IPS-NIHi11 (cell line): ENCODE measurements at places on chromosomes 3 and 15.

DNA sequence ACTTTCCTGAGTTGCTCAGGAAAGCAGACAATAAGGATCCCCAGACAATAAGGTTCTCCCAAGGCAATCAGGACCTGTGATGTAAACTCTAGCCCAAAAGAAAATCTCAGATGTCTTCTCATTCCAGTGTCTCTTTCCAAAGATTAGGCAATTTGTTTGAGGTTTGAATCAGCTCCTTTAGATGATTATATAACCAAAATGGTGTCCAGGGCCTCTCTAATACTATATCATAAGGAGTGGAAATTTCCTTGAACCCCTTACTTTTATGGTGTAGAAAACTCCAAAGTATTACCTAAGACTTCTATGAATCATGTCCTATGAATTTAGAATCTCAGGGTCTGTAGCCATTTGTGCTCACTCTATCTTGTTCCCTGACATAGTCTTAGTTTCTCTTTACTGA, 65.9 kb downstream of the GPR176 start:
- no peak for DNase-seq

- DNase-seq, result no peak
These were observed 58.8 kb downstream of the CFAP20DC start for GRCh38 chr3:58991026-58991425.

DNA sequence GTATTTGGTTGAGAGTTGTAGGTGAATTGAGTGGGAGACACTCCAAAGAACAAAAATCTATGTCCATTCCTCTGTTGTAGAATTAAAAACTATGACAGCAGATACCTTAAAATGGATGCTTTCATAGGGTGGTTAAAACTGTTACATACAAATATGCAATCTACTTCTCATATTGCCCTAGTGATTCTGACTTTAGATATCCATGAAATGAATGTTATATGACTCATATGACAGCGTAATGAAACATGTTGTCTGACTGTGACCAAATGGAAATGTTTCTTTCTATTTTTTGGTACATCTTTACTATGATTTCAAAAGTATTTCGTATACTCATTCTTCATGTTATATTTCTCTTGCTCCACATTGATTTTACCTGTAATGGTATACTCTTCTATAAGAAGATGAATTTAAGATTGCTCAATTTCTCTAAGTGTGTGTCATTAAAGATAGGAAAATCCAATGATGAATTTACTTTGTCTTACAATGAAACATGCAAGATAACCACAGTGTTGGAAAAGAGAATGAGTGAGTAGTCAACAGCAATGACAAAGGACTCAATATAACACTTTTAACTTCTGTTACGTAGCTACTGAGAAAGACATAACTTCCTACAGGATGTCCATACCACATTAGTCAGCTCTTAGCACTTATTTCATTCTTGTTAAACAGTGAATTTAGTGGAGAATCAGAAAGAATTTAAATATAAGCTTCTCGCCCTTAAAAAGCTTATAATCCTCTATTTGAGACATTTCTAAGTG, 79.3 kb upstream of the LSAMP start:
- no peak for DNase-seq

DNA sequence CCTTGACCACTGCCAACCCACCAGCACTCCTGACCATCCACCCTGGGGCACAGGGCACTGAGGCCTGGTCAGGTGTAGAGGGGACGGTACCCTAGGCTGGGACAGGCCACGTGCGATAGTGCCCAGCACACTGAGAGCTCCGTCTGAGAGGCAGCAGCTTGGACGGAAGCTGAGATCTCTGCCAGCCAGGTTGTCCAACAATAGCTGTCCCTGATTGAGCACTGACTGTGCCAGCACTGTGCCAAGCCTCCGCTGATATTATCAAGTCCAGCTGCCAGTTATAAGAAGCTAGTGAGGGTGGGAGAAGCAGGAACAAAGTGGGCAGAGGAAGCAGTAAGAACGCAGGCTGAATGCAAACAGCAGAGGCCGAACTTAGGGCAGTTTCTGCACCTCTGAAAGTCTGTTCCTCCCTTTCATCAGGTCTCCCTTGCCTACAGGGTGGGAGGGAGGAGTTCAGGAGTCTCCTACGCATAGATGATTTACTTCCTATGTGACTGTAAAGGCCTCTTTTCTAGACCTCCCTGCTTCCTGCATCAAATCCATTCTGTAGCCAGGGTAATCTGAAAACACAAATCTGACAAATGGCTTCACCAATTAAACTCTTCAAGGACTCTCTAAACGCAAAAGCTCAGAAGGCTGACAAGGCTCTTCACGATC, 29.7 kb downstream of the MRPS11 start:
- DNase-seq, result no peak

- no peak for DNase-seq
These were observed 14.9 kb downstream of the KBTBD12 start for GRCh38 chr3:127929818-127930413.

GRCh38 chr3:189710620-189711402, 79.6 kb downstream of the TP63 start:
- DNase-seq, result peak; percentile 70
